Posterior vena cava (tissue), 2 donors: ENCODE measurements at places on chromosomes 6 and 20.

DNA sequence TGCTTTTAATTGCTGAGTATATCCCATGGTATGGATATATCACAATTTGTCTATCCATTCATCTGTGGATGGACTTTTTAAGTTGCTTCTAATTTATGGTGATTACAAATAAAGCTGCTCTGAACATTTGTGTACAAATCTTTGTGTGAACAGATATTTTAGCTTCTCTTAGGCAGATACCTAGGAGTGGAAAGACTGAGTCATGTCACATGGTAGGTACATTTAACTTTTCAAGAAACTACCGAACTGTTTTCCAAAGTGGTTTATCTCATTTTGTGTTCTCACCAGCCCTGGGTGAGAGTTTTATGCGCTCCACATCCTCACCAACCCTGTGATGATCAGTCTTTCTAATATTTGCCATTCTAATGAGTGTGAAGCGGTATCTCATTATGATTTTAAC lies 31.0 kb upstream of the ZNFX1 start:
- DNase-seq: no peak

GRCh38 chr6:35190306-35190705 lies 23.4 kb upstream of the SCUBE3 start:
- no peak for DNase-seq

DNA sequence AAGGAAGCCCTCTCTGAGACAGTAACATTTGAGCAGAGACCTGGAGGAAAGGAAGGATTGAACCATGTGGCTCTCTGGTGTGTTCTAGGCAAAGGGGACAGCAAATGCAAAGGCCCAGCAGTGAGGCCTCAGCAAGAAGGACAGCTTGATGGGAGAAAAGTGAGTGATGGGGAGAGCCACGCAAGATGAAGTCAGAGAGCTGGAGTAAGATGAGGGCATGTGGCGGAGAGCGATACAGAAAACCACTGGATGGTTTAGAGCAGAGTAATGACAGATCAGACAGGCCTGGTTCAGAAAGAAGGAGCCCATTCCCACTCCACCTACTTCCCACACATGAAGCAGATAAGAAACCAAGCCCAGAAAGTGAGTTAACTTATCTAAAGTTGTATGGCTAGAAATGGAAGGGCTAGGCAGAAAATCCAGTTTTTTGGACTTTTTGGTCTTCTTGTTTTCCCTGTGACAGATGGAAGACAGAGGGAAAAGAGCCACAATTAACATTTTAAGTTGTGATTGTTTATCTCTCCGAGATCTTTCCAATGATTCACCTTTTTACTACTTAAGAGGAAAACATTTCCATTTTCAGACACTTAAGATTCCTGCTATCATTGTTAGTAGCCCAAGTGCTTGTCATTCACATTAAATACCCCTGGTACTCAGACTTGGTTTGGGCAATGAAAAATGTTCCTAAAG lies 723 bp upstream of the SNPH start:
- DNase-seq: no peak

DNA sequence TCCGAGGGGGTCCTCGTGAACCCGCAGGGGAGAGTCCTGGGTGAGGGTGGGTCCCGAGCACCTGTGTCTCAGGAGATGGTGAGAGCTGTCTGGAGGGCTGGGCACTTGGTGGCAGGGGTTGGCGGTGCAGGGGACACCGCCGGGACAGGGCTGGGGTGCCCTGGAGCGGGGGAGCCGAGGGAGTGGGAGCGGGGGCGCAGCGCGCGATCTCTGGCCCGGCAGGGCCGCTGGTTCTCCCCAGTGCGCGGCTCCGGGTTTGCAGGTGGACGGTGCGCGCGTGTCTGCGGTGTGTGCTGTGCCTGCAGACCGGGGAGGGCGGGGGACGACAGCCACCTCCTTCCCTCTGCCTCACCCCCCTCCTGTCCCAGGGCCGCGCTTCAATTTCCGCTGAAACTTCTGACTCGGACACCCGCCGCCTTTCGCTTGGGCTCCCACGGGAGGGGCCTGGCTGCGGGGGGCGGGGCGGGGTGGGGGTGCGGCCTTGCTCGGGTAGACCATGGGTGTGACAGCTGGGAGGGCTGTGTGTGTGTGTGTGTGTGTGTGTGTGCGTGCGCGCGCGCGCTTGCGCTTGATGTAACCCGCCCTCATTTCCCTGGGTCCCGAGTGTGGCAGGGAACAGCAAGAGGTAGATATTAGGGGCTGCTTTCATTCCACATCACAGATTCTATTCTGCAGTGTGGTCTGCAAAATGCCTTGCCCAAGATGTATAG lies 1.2 kb downstream of the TRIB3 start:
- peak; percentile 91 for DNase-seq

GRCh38 chr6:701700-702479 lies 9.0 kb upstream of the EXOC2 start:
- DNase-seq: no peak

GRCh38 chr6:151647976-151648639 lies 154.3 kb downstream of the CCDC170 start:
- DNase-seq: no peak

- peak; percentile 20 for DNase-seq
These were observed 101.1 kb downstream of the YTHDF1 start for GRCh38 chr20:63114693-63115311.

GRCh38 chr20:37378785-37379598 lies 33.1 kb downstream of the SRC start:
- peak; percentile 82 for DNase-seq

DNA sequence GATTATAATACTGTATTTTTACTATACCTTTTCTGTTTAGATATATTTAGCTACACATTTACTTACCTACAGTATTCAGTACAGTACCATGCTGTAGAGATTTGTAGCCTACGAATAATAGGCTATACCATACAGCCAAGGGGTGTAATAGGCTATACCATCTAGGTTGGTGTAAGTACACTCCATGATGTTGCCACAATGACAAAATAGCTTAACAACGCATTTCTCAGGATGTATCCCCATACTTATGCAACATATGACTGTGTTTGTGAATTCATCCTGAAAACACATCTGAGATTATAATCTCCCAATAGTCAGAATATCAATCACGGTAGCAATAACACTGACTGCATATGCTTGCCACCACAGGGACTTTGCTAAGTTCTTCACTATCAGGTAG lies 20.7 kb downstream of the B4GALT5 start:
- no peak for DNase-seq

DNA sequence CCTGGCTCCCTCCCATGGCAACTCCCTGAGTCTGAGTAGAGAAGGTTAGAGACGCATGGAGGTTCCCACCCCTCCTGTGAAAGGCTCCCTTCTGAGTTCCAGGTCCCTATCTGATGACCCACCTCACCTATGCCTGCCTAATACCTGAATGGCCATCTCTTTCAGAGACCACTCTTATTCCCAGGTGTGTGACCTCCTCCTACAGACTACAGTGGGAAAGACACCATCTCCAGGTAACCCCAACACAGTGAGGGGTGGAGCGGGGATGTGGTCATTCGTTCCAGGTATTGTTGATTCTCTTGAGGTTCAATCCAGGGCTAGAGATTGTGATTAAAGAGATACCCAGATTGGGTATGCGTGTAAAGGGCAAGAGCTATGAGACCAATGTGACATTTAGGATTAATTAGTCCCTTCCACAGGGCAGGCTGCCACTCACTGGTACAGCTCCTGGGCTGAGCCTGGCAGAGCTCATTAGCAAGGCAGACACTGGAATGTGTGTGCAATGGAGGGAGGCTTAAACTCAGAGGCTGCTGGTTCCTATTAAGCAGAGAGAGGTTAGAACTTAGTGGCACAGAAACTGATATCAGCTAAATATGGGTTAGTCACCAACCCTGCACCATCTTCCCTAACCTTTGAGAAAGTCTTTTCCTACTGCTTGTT lies 46.5 kb upstream of the IER3 start:
- no peak for DNase-seq

DNA sequence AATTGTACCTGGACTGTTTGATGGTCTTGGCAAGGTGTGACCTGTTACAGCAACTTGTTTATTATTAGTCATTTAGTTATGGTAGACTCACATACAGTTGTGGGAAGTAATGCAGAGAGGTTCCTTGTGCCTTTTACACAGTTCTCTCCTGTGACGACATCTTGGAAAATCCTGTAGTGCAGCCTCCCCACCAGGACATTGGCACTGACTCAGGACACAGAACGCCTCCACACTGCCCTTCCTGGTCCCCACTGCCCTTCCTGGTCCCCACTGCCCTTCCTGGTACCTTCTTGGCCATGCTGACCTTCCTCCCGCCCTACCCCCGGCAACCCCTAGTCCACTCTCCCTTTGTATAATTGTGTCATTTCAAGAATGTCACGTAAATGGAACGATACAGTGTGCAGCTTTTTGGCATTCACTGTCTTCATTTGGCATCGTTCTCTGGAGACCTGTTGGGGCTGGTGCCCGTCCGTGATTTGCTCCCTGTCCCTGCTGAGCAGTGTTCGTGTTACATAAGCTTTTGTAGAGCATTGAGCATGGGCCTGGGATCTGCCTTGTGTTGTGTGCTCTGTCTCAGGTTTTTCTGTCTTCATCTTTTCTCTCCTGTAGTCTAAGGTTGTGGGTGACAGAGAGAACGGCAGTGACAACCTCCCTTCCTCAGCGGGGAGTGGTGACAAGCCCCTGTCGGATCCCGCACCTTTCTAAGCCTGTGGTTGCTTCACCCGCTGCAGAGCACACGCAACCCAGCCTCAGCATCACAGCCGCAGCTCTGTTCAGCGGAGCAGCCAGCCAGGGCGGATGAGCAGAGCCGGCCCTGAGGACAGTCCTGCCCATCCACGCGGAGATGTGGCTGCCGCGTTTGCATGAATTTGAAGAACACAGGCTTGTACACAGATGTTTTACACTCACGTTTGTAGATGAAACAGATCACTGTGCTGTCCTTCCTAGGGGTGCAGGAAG lies 5.4 kb upstream of the DNAJC5 start:
- DNase-seq: no peak

GRCh38 chr6:117986396-117986795 lies 79.3 kb downstream of the SLC35F1 start:
- DNase-seq: no peak

GRCh38 chr6:56650191-56650590 lies 7.5 kb upstream of the DST start:
- DNase-seq: no peak

DNA sequence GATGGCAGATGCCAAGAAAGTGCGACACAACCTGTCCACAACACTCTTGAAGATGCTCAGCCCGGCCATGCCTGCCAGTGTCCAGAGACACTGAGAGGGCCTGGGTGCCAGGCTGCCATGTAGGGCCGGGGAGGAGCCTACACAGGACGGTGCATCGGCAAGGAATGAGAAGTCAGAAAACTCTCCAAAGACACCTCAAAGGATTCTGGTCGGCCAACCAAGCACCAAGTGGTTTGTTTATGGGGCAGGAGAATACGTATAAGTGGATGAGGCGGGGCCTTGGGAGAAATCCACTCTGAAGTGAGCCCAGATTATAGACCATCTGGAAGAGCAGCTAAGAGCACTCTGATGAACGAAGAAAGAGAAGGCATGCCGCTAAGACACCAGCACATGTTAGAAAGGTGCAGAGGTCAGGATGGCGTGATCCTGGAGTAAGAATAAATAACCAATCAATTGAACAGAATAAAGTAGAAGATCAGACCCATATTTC lies 120.7 kb upstream of the FOXQ1 start:
- no peak for DNase-seq

- peak; percentile 23 for DNase-seq
These were observed 12.4 kb downstream of the MAP1LC3A start for GRCh38 chr20:34570859-34571306.

DNA sequence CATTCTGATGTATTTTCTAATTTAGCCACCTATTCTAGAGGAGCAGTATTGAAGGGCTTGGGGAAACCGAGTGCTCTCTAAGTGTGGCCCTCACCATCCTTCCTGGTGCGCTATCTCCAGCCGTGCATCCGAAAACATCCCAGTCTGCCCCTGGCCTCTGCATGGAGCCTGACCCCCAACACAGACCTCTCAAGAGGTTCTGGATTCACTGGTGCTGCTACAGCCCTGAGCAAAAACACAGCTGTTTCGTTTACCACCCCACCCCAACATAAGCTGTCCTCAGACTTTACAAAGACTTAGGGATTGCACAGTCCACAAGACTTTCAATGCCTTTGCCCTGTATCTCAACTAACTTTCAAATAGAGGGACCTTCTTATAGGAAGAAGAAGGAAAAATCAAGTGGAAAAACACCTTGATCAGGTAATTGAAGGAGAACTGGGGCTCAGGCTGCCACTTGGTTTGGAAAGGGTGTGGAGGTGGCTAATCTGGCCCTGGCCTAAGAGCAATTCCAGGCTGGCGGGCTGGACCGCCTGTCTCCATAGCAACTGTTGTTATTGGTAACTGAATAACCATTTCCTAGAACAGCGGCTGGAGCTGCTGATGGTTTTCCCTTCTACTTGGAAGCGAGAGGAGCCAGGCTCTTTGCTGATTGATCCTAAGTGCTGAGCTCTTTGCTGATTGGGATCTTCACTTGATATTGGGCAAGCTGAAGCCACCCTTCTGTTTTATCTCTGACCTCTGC lies 90.2 kb upstream of the TOX2 start:
- no peak for DNase-seq

GRCh38 chr6:137954253-137954652 lies 87.2 kb downstream of the TNFAIP3 start:
- DNase-seq: no peak

DNA sequence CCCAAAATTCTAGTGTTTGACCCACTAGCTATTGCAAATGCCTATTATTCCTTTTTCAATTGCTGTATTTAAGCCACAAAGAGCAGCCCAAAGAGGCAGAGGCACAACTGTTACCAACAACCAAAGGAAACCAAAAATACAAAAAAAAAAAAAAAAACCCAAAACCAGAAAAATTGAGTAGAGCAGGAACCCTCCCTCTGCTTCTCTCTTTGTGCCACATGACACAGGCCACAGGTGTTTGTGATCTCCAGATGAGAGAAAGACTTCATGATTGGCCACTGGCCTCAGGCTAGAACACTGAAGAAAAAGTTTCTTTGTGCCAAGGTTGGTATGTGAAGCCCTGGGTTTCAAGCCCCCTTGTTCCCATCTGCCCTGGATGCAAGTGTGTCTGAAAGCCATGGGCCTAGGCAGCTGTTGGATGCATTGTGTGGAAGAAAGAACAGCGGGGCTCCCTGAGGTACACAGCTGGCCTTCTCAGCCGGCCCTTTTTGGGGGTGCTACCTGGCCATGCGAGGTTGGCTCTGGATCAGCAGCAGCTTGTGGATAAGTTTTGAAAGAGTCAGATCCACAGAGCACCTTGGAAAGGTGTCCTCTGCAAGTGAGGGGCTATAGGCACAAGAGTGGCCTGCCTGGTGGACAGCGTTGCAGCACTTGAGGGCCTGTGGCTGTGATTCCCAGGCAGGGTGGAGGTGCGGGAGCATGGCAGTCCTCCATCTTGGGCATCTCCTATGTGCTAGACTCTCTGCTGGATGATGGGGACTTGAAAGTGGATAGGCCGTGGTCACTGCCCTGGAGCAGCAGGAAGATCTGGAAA lies 204.5 kb downstream of the ZDHHC14 start:
- peak; percentile 74 for DNase-seq

- DNase-seq: peak; percentile 95
These were observed 477 bp upstream of the LZTS3 start for GRCh38 chr20:3173610-3174441.
